ENCODE measurements at places on chromosomes 16 and 17.

DNA sequence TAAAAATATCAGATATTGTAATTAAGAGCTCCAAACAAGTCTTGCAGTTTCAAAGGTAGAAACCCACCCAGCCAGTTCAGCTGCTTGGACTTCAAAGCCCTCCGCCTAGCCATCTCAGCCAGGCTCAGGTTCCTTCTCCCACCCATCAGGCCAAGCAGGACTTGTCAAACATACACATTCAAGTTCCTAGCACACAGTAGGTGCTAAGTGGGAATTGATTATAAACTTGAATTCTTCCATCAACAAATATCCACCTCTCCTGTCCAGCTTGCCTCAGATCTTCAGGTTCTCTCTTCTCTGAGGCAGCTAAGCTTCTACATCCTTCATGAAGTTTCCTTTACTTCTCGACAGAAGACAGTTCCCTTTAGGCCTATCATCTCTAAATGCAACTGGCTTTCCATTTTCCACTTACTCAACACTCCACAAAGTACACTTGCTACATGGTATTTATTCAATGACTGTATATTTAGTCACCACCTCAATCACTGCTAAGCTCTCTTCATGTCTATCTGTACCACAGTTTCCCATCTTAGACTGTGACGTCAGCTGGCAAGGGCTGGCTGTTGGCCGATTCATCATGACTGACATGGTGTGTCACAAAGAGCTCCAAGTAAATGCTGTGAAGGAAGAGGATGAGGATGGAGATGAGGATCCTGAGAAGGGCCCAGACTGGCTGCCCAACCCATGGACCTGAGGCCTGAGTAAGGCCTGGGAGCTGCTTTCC lies 13.3 kb upstream of the COG7 start:
- DNase-seq: peak; percentile 34

GRCh38 chr17:63247706-63248105 lies 198.4 kb downstream of the CYB561 start:
- DNase-seq: peak; percentile 29

- peak; percentile 16 for DNase-seq
Observed at GRCh38 chr17:15384142-15384787, 42.9 kb upstream of the TEKT3 start.

DNA sequence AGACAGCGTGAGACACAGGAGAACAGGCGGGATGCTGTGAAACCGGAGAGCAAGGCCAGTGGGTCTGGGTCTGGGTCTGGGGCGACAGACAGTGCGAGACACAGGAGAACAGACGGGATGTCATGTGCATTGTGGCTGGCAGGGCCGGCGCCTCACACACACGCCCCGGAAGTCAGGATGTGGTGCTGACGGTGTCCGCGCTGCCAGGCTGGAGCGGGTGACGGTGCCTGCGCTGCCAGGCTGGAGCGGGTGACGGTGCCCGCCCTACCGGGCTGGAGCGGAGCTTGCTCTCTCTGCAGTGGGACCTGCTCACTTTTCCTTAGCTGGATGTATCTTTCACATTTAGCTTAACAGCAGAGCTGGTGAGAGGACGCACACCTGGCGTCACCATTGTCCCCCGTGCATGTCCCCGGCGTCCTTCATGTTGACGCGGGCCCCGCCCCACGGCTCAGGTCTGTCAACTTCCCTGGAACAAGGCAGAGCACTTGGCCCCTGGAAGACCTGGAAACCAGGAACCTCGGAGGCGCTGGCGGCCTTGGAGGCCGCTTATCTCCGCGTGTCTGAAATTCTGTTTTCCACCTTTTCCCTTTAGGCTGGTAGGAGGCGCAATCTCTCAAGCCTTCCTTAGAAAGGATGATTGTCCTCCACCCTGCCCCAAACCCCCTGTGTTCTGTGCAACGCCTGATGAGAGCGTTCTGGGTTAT lies 43.0 kb upstream of the ZNF750 start:
- no peak for DNase-seq

DNA sequence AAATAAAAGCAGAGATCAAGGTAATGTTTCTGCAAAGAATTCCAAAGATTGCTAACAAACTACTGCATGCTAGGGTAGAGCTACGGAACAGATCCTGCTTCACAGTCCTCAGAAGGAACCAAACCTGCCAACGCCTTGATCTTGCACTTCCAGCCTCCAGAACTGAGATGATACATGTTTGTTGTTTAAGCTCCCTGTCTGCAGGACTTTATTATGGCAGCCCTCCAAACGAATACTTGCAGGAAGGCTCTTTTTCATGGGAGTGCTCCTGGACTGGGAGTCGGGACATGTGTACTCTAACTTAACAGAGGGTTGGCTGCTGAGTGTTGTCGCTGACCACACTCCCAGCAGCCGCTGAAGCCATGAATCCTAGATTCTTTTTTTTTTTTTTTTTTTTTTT lies 808.8 kb upstream of the EEF2KMT start:
- no peak for DNase-seq

DNA sequence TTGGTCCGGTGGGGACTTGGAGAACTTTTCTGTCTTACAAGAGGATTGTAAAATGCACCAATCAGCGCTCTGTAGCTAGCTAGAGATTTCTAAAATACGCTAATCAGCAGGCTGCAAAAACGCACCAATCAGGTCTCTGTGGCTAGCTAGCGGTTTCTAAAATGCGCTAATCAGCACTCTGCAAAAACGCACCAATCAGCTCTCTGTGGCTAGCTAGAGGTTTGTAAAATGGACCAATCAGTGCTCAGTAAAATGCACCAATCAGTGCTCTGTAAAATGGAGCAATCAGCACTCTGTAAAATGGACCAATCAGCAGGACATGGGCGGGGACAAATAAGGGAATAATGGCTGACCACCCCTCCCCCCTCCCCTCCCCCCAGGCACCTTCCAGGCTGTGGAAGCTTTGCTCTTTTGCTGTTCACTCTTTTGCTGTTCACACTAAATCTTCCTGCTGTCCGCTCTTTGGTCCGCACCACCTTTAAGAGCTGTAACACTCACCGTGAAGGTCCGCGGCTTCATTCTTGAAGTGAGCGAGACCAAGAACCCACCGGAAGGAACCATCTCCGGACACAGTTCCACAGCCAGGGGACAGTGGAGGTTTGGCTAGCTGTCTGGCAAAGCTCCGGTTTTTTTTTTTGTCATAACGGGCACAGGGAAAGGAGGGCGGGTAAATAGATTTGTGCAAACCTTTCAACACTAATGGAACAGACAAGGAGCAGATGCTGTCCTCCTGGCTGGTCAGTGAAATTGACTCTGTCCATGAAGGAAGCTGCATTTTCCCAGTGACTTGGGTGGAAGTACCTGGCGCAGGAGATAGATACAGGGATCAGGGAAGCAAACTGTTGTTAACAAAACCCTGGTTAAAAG lies 8.3 kb downstream of the PITPNC1 start:
- DNase-seq: no peak

GRCh38 chr16:83723901-83724300 lies 83.9 kb upstream of the HSBP1 start:
- DNase-seq: no peak

DNA sequence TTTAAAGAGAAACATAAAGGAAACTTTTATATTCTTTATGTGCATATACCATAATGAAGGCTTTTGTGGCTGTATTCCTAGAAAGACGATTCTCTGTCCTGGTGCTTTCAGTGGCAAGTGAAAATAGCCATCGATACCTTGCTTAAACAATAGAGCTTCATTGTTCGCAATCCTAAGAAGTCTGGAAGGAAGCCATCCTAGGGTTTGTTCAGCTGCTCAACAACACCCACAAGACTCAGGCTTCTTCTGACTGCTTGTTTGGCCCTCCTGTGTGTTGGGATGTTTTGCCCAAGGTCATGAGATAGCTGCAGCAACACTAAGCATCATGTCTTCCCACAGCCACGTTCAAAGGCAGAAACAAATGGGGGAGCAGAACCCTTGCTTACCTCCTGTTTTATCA lies 36.1 kb upstream of the COX10 start:
- DNase-seq: no peak

- DNase-seq: no peak
Observed at GRCh38 chr17:66841328-66841727, 6.4 kb downstream of the CACNG5 start.

DNA sequence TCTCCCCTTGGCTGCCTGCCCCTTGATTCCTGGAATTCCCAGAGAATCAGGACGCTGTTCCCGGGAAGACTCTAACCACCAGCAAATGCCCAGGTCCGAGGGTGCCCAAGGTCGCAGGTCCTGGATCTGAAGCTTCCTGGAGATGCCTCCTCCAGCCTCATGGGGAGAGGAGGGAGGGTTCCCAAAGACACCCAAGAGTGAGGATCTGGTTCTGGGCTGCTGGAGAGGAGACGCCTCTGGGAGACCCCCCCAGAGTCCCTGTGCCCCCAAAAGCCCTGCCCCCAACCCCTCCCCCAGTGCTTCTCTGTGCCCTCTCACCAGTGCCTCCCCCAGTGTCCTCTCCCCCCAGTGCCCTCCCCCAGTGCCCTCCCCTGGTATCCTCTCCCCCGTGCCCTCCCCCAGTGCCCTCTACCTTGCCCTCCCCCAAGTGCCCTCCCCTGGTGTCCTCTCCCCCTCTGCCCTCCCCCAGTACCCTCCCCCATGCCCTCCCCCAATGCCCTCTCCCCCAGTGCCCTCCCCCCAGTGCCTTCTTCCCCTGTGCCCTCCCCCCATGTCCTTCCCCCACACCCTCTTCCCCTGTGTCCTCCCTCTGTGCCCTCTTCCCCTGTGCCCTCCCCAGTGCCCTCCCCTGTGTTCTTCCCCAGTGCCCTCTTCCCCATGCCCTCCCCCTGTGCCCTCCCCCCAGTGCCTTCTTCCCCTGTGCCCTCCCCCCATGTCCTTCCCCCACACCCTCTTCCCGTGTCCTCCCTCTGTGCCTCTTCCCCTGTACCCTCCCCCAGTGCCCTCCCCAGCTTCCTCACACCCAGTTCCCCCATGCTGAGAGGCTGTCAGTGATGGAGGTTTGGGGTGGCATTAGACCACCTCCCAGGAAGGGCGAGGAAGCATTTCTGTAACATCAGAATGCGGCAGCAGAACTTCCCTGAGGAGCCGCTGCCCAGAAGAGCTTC lies 6.3 kb upstream of the SECTM1 start:
- DNase-seq: no peak

DNA sequence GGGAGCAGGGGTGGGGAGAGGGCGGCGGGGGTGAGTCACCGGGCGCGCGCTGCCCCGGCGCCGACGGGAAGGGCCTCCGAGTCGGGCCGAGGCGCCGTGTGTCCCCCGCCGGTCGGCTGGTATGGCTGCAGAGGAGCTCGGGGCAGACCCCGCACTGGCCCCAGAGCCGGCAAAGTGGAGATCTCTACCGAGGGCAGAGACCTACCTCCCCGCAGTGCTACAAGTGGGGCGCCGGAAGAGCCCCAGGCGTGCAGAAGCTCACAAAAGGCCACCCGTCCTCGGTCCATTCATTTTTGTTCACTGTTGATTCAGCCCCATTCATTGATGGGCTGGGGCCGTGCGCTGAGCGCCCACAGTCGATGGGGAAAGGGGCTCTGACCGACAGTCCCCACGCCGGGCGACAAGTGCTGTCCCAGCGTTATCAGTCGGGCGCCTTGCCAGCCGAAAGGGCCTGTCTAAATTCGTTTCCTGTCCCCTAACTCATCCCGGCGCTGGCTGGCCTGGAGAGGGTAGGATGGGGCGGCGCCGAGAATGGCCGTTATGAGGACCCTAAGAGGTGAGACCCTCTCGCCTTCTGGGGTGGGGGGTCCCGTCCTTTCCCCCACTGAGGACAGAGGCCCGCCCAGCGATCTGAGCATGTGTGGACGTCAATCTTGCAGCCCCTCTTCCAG lies 709 bp upstream of the ENO3 start:
- DNase-seq: no peak

- DNase-seq: peak; percentile 46
Observed at GRCh38 chr17:46942441-46943217, 19.7 kb downstream of the GOSR2 start.

GRCh38 chr17:36578671-36579070 lies 13.0 kb upstream of the DHRS11 start:
- no peak for DNase-seq

GRCh38 chr16:25614716-25615265 lies 77.0 kb upstream of the HS3ST4 start:
- DNase-seq: no peak

GRCh38 chr16:68969338-68969737 lies 126.0 kb downstream of the TANGO6 start:
- no peak for DNase-seq

DNA sequence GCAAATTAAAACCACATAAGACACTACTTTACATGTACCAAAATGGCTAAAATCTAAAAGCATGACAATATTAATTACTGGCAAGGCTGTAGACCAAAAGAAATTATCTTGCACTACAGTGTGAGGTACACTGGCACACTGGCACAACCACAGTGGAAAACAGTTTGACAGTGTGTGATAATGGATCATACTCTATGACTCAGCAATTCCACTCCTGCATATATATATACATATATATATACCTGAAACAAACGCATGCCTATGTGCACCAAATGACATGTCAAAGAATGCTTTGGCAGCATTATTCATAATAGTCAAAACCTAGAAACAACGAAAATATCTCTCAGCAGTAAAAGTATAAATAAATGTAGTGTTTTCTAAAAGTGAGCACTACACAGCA lies 4.6 kb upstream of the DYNLRB2 start:
- DNase-seq: no peak

DNA sequence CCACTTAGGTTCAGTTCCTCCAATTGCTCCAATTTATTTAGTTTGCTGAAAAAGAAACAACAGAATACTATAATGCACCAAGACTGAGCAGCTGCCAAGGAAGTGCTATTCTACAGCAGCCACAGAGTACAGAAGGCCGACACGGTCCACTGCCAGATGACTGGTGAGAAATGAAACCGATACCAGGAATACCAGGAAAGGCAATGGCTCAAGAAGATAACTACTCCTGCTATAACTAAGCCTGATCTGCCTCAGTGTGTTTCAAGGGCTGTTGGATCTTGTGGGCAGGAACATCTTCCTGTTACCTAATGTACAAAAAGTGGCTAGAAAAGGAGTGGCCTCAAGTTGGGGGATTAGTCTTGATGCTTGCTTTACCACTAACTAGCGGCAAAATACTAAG lies 32.8 kb downstream of the MARVELD3 start:
- no peak for DNase-seq

DNA sequence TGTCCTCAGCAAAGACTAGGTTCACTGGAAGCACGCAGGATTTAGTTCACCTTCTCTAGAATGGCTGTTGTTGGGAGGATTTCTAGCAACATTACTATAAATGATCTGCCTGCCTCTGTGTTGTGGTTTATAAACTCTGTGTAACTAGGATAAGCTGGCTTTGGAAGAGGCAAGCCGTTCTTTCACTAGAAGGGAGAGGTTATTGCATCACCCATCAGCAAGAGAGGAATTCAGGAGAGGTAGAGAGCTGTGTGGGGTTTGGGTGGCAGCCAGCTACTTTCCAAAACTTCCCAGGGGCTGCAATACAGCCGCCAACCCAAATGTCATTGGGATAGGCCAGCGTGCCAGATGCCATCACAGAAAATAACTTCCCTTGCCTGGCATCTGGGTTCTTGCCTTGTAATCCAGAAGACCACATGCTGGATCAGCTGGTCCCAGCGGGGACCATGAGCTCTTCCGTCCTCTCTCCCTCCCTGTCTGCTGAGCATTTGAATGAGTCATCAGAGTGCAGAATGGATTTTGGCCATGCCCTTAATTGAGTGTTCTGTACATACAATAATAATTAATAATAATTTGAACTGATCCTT lies 95.7 kb upstream of the RBFOX1 start:
- DNase-seq: no peak
